ENCODE measurements at places on chromosomes 7 and 10.

- no peak for DNase-seq
Observed at GRCh38 chr7:128893251-128894100, 17.0 kb downstream of the KCP start.

- no peak for DNase-seq
Observed at GRCh38 chr10:70958396-70958795, 70.0 kb upstream of the PCBD1 start.

DNA sequence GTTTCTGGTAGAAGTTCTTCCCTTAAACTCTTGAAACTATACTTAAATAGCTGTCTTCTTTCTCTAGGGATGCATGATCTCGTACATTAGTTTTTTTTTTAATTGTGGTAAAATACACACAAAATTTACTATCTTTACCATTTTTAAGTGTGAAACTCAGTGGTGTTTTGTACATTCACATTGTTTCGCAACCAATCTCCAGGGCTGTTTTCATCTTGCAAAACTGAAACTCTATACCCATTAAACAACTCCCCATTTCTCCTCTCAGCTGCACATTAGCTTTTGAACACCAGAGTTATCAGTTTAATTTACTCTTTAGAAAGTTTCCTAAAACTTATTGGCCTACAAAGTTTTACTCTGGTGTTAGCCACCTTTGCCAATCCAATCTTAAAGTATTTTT lies 45.5 kb upstream of the PRKAR2B start:
- no peak for DNase-seq

GRCh38 chr10:122308417-122309141 lies 37.5 kb downstream of the BTBD16 start:
- DNase-seq = no peak

Measured in astrocyte of the spinal cord (primary cell).